ENCODE measurements at places on chromosomes 6 and 20. TPM values are rescaled to one million over a fixed set of nuclear protein-coding genes. Genes with fewer than 3 reads are reported as not detected.
A peak's percentile ranks its signal among the peaks of the same experiment; 100 is the strongest.

The SYCP2L gene
- 0.10 TPM for polyA plus RNA-seq

DNA sequence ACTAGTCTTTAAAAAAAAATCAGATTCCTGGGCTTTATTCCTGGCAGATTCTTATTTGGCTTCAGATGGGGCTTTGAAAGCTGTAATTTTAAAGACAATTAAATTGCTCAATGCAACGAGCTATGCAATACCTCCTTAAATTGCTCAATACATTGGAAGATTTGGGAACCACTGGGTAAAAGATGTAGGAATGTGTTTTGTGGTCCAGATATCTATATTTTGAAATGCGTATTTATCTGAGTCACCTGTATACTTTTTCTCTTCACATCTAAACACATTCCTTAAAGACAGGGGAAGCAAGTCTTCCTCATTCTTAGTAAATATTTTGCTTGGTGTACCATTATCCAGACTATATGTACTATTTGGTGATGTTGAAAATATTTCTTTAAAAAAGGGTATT, 29.6 kb upstream of the MAP7 start:
- DNase-seq, result no peak

- no peak for DNase-seq
These were observed 123.2 kb downstream of the GPX5 start for GRCh38 chr6:28648878-28649375.

GRCh38 chr6:21918041-21918440, 324.5 kb downstream of the SOX4 start:
- no peak for DNase-seq

GRCh38 chr20:53281557-53282117, 309.5 kb downstream of the TSHZ2 start:
- DNase-seq, result no peak

DNA sequence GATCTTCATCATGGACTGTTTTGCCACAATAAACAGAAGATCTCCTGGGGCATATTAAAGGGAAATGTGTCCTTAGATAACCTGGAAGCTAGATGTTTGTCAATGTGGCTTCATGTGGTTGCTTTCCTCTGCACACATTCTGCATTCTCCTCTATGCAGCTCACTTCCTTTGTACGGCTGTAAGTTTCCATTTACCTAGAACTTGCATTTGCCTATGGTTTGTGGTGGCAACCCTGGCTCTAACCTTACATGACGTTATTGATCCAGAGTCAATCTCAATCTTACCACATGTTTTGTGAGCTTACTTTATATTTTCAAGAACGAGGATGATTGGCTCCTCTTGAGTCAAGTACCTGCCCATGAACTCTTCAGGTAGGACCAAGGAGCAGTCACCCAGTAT, 863.1 kb downstream of the MAFB start:
- DNase-seq, result no peak

The BAG2 gene
- polyA plus RNA-seq, result 4.5 TPM

The DEFB129 gene
- polyA plus RNA-seq, result not detected

- DNase-seq, result peak; percentile 20
These were observed 43.0 kb downstream of the PMEPA1 start for GRCh38 chr20:57666834-57667157.

The RBBP9 gene
- 5.2 TPM for polyA plus RNA-seq

The VSTM2L gene
- 28.1 TPM for polyA plus RNA-seq

GRCh38 chr6:135583256-135583761, 85.8 kb upstream of the AHI1 start:
- DNase-seq, result no peak

- DNase-seq, result no peak
These were observed 12.5 kb upstream of the EBF4 start for GRCh38 chr20:2680046-2680445.

The GTSF1L gene
- not detected for polyA plus RNA-seq

- peak; percentile 78 for DNase-seq
These were observed 551 bp downstream of the SYNCRIP start for GRCh38 chr6:85641897-85642773.

- DNase-seq, result no peak
These were observed 231.0 kb upstream of the PRND start for GRCh38 chr20:4490606-4491280.

DNA sequence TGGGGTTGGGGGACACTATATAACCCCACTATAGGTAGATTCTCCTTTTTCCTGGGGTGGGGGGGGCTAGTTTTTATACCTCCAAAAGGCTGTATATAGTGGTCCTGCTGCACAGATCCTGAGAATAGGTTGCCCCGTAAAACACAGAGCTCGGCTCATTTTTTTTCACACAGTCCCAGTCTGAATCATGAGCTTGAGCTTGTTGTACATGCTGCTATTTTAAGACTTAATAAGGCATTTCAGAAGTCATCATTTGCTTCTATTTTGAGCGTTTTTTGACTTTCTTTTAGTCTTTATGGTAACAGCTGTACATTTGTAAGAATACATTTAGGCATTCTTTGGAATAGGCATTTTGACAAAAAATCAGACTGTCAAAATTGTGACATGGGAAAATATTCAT, 30.5 kb downstream of the SLC9A8 start:
- DNase-seq, result no peak

The DLK2 gene
- 8.1 TPM for polyA plus RNA-seq
